Activated gamma-delta T cell (primary cell): ENCODE measurements at places on chromosomes 2 and 18.

DNA sequence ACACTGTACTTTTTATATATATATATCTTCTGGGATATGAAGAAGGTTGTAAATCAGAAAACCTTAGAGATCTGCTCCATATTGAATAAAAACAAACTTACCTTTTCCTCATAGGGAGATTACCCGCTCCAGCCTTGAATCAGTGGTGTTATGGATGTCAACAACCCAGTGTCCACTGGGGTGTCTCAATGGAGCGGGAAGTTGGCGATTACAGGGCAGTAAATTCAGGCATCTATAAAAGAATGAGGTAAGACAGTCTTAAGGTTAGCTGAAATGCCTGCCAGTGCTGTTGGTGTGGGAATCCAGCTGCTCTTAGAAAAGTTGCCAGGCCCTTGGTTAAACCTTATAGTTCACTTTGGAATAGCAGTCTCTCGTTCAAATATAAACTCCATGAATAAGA is 102.3 kb downstream of the R3HDM1 start:
- DNase-seq = no peak

- DNase-seq = no peak
These were observed 384.8 kb downstream of the GALR1 start for GRCh38 chr18:77634494-77634893.

DNA sequence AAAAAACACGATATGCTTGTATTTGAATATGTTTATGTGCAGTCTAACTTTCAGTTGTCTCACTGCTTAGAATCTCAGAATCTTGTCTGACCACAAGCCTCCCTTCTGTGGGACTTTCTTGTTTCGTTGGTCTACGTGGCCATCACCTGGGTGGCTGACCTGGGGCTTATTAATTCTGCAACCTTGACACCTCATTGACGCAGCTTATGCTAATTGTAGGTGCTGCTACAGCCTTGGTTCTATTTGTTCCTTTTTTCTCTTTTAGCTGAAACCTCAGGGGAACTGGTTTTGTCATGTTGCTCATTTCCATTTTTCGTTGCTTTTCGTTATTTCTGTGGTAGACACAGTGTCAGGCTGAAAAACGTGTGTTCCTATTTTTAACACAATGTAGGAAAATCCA is 273.7 kb downstream of the SLC4A3 start:
- no peak for DNase-seq

DNA sequence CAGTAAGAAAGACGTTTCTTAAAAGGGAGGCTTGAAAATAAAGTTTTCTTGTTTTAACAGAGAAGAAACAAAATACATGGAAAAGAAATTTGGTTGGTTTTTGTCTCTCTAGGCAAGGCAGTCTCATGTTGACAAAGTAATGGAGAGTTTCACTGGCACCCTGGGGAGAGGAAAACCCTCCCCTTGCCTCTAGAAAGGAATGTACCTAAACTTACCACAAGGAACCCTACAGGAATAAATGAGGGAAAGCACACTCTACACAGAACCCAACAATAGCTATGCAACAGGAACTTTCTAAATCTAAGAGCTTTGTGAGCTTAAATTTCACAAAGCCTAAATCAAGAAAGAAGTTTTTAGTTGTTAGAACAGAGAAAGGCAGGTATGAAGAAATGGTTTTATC is 37.0 kb downstream of the FIGN start:
- no peak for DNase-seq

GRCh38 chr2:191806396-191806795 is 40.5 kb downstream of the CAVIN2 start:
- no peak for DNase-seq

DNA sequence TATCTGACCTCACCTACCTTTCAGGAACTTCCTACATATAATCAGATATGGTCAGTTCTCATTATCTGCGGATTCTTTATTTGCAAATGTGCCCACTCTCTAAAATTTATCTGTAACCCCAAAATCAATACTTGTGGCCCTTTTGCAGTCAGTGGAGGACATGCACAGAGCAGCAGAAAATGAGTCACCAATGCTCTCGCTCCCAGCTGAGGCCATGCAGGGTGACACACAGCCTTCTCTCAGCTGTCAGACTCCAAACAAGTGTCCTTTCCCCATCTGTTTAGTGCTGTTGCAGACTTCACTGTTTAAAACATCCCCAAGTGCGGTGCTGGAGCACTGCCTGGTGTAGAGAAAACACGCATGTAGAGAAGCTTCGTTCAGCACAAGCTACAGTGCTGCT is 171.9 kb upstream of the SALL3 start:
- no peak for DNase-seq

DNA sequence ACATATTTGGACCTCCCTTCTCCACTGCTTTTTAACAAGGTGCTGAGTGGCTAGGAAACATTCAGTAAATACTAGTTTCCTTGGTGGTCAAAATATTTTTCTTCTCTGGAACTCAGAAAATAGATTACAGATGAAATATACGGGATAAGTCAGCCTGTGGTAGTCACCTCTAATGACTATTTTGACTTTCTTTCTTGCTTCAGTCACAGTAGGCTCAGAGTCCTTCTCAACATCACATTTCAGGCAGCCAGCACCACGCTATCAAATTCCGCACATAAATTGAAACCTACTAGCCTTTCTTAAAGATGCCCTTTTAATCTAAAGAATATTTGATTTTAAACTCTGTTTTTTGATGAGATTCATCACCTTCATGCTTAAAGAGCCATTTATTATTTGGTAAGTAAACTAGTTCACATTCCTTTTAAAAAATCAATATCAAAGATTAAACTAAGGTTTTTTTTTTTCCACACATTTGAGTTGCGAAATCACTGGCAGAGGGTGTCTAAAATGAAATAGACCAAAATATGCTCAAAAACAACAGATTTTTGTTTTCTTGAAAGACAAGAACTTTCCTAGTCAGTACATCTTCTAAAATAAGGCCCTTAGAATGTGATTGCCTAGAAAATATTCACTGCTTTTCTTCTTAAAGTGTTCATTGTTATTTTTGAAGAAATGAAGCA is 181.5 kb downstream of the NRXN1 start:
- DNase-seq = no peak
